ENCODE measurements at places on chromosomes 5 and 9. TPM values are rescaled to one million over a fixed set of nuclear protein-coding genes. Genes with fewer than 3 reads are reported as not detected.

Gene SPAAR
- 7.6 TPM for total RNA-seq

Gene FCN2
- 2.0 TPM for total RNA-seq

Gene FBP2
- 0.31 TPM for total RNA-seq

Gene IGFBPL1
- 0.31 TPM for total RNA-seq

Gene LECT2
- total RNA-seq = not detected

Measured in left cardiac atrium (tissue), 4 donors.